IPS DF 6.9 (cell line): ENCODE measurements at places on chromosomes 4 and X.

GRCh38 chrX:56069299-56069931 lies 162.7 kb upstream of the KLF8 start:
- H3K27ac ChIP-seq: no peak overlapping the region
- no peaks in the 10 kb centered on the region for H3K27me3 ChIP-seq
- H3K4me1 ChIP-seq: no peaks in the 10 kb centered on the region
- DNase-seq: no peak
- no peak overlapping the region for H3K4me3 ChIP-seq

DNA sequence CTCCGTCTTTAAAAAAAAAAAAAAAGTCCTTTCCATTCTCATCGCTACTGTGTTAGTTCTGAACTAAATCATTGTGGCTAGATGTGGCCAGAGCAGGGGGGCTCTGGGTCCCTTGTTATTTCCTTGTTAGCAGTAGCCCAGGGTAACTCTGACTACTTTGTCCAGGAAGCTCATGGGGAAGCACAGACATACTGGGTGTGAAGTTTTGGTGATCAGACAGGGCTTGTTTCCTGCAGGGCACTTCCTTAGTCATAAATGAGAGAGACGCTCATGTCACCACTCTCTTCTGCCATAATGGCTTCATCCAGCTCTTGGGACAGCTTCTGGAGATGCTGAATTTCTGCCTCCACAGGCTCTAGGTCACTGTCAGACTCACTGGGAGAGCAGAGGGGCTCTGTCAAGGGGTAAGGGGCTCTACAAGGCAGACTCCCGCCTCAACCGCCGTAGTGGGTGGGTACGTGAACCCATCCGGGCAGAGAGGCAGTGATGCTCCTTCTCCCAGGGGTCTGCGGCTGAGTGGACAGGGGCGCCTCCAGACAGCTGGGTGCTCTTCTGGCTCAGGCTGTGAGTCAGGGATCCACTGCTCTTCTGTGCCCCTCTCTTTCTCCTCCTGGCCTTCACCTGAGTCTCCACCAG lies 12.9 kb downstream of the STIM2 start:
- H3K36me3 ChIP-seq: no peaks in the 10 kb centered on the region
- H3K27ac ChIP-seq: no peak overlapping the region
- no peaks in the 10 kb centered on the region for H3K27me3 ChIP-seq
- no peak overlapping the region for H3K4me3 ChIP-seq
- H3K4me1 ChIP-seq: no peaks in the 10 kb centered on the region

GRCh38 chr4:42397635-42398170 lies 415 bp downstream of the SHISA3 start:
- peak overlapping the region; percentile 34; the same call in 1 of the 2 replicates for H3K4me3 ChIP-seq
- DNase-seq: no peak
- H3K36me3 ChIP-seq: no peaks in the 10 kb centered on the region
- peaks cover 34% of the 10 kb centered on the region for H3K27me3 ChIP-seq
- H3K27ac ChIP-seq: no peak overlapping the region
- H3K4me1 ChIP-seq: peaks cover 2% of the 10 kb centered on the region; the same call in 1 of the 2 replicates

- no peaks in the 10 kb centered on the region for H3K36me3 ChIP-seq
- no peak overlapping the region for H3K27ac ChIP-seq
- no peaks in the 10 kb centered on the region for H3K4me1 ChIP-seq
- DNase-seq: no peak
Measured at GRCh38 chrX:120677004-120677652, 47.3 kb upstream of the C1GALT1C1 start.

- no peaks in the 10 kb centered on the region for H3K36me3 ChIP-seq
- H3K4me1 ChIP-seq: no peaks in the 10 kb centered on the region
- H3K4me3 ChIP-seq: no peak overlapping the region
- H3K27ac ChIP-seq: no peak overlapping the region
Measured at GRCh38 chrX:18877469-18877868, 106.4 kb downstream of the PHKA2 start.

DNA sequence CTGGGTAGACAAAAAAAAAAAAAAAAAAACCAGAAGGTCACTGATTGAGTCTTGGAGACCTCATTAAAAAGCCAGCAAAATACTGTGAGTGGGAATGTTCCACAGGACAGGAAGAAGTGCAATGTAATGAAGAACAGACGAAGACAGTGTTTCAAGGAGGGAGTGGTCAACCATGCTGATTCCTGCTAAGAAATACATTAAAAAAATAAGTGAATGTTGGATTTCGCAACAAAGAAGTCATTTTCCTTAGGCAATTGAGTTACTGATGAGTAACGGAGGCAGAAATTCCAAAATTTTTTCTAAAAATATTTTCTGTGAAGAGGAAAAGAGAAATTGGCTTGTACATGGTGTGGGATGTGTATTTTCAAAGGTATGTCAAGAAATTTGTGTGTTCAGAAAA lies 94.3 kb upstream of the FAM47B start:
- no peaks in the 10 kb centered on the region for H3K4me1 ChIP-seq
- DNase-seq: no peak

GRCh38 chrX:71579136-71579989 lies 1.1 kb downstream of the GCNA start:
- no peak overlapping the region for H3K4me3 ChIP-seq
- no peaks in the 10 kb centered on the region for H3K27me3 ChIP-seq
- no peak overlapping the region for H3K27ac ChIP-seq
- no peaks in the 10 kb centered on the region for H3K36me3 ChIP-seq

- no peaks in the 10 kb centered on the region for H3K4me1 ChIP-seq
- H3K27me3 ChIP-seq: no peaks in the 10 kb centered on the region
- H3K4me3 ChIP-seq: no peak overlapping the region
- H3K27ac ChIP-seq: no peak overlapping the region
Measured at GRCh38 chr4:108486046-108486445, 134.3 kb upstream of the RPL34 start.

- H3K27me3 ChIP-seq: no peaks in the 10 kb centered on the region
- no peaks in the 10 kb centered on the region; the same call in 1 of the 2 replicates for H3K36me3 ChIP-seq
- H3K27ac ChIP-seq: no peak overlapping the region
- H3K4me3 ChIP-seq: no peak overlapping the region
- H3K4me1 ChIP-seq: no peaks in the 10 kb centered on the region
Measured at GRCh38 chr4:86818211-86818610, 31.0 kb downstream of the SLC10A6 start.

DNA sequence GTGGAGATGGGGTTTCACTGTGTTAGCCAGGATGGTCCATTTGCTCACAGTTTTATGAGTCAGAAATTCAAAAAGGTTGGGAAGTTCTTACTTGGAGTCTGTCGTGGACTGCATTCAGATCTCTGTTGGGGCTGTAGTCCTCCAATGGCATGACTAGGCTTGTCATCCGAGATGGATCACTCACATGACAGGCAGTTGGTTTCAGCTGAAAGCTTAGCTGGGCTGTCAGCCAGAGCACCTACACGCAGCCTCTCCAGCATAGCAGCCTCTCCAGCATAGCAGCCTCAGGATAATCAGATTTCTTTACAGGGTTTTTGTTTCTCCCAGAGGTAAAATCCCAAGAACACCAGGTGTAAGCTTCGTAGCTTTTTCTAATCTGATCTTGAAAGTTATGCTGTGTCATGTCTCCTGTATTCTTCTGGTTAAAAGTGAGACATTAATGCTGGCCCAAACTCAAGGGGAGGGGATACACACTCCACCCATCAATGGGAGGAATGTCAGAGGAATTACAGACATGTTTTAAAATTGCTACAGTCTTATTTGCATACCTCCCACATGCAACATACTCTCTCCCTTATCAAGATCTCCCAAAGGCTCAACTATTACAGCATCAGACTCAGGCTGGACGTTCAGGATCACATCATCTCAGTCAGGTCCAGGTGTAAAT lies 31.6 kb upstream of the SOD3 start:
- no peaks in the 10 kb centered on the region for H3K4me1 ChIP-seq
- no peak for DNase-seq
- no peak overlapping the region for H3K4me3 ChIP-seq
- no peak overlapping the region for H3K27ac ChIP-seq
- H3K27me3 ChIP-seq: no peaks in the 10 kb centered on the region
- H3K36me3 ChIP-seq: no peaks in the 10 kb centered on the region

DNA sequence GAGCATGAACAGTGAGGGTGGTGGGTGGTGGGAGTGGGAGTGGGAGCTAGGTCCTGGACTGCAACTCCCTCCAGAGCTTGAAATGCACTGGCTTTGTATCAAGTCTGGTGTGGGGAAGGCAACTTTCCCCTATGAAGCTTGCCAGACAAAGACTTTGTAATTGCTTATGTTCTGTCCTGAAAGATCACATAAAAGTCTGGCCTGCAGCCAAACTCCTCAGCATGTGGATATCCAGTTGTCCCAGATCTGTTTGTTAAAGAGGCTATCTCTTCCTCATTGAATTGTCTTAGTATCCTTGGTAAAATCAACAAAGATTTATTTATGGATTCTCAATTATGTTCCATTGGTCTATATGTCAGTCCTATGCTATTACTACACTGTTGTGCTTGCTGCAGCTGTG lies 607.9 kb downstream of the GLUD2 start:
- no peaks in the 10 kb centered on the region for H3K36me3 ChIP-seq
- no peaks in the 10 kb centered on the region for H3K27me3 ChIP-seq
- DNase-seq: no peak
- no peak overlapping the region for H3K4me3 ChIP-seq
- no peak overlapping the region for H3K27ac ChIP-seq

DNA sequence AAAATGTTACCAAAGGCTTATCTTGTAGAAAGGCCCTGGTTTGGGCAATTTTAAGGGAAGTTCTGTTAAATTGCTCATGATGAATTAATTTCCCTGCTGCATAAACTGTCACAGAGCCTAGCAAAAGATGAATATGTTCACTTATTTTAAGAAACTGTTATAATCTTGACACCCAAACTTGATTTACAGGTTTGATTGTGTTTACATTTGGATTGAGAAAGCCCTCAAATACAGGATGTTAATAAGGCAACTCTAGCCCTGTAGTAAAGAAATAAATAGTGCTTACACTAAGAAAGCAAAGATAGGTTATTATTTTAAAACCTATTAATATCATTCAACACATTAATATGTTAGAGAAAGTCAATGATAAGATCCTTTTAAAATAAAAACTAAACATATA lies 18.3 kb downstream of the GYG2 start:
- H3K27me3 ChIP-seq: no peaks in the 10 kb centered on the region
- DNase-seq: no peak
- no peak overlapping the region for H3K4me3 ChIP-seq

GRCh38 chr4:159175989-159176375 lies 73.1 kb downstream of the RAPGEF2 start:
- peaks cover 6% of the 10 kb centered on the region; the same call in 1 of the 2 replicates for H3K4me1 ChIP-seq
- H3K27ac ChIP-seq: peak overlapping the region; percentile 59
- no peak for DNase-seq
- no peaks in the 10 kb centered on the region for H3K36me3 ChIP-seq
- no peak overlapping the region for H3K4me3 ChIP-seq

- no peaks in the 10 kb centered on the region for H3K27me3 ChIP-seq
- no peak overlapping the region for H3K4me3 ChIP-seq
- H3K4me1 ChIP-seq: 0 out of 2 replicates have a peak, but pooled peaks cover 1% of the 10 kb centered on the region
- H3K36me3 ChIP-seq: no peaks in the 10 kb centered on the region
Measured at GRCh38 chrX:72326605-72327300, 21.0 kb upstream of the CITED1 start.

DNA sequence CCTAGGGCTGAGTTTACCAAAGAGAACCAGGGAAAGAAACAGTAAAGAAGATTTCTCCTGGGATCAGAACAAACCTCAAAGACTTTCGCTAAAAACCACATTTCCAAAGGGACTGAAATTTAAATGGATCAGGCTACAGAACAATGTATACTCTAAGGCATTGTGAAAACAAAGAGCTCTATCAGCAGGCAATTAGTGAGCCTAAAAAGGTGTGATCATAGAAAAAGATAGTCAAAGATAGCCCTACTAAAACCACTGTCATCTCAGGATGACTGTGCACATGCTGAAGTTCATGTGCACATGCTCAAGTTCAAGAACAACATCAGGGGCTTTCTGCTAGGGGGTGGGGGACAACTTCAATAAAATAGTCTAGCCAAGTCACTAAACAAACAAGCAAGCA lies 12.9 kb upstream of the SMIM10L2A start:
- no peak overlapping the region for H3K4me3 ChIP-seq
- DNase-seq: no peak
- no peaks in the 10 kb centered on the region for H3K27me3 ChIP-seq
- no peak overlapping the region for H3K27ac ChIP-seq

DNA sequence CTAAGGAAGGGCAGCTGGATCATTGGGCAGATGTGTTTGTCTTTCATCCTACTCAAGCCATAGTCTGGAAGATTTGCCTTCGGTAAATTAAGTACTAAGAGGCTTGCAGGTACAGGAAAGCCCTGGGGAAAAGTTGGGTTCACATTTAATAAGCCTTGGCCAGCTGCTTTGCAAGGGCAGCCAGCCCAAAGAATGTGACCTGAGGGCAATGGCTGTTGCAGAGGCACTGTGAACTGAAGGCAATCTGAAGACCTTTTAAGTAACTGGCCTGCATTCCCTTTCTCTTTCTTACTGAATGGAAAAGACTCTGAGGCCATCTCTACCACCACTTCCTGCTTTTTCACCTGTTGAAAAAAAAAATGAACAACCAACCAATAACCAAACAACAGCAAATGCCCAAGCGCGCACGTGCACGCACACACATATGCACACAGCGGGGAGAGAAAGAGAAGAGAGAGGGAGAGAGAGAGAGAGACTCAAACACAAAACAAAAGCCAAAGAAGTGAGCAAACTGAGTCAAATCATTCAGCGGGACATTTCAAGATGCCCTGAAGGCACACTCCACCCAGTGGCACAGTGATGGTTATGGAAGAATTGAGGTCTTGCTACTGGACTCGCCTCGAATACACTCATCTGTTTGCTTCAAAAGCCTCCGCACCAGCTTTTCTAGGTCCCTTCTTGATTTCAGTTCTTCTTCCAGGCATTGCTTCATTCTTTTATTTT lies 19.6 kb downstream of the CD40LG start:
- H3K4me1 ChIP-seq: no peaks in the 10 kb centered on the region
- no peak for DNase-seq
- H3K27ac ChIP-seq: no peak overlapping the region
- H3K27me3 ChIP-seq: no peaks in the 10 kb centered on the region
- no peak overlapping the region for H3K4me3 ChIP-seq

- H3K36me3 ChIP-seq: no peaks in the 10 kb centered on the region
- H3K27me3 ChIP-seq: no peaks in the 10 kb centered on the region
- no peaks in the 10 kb centered on the region; the same call in 1 of the 2 replicates for H3K4me1 ChIP-seq
Measured at GRCh38 chr4:26821031-26821430, 39.6 kb upstream of the STIM2 start.

DNA sequence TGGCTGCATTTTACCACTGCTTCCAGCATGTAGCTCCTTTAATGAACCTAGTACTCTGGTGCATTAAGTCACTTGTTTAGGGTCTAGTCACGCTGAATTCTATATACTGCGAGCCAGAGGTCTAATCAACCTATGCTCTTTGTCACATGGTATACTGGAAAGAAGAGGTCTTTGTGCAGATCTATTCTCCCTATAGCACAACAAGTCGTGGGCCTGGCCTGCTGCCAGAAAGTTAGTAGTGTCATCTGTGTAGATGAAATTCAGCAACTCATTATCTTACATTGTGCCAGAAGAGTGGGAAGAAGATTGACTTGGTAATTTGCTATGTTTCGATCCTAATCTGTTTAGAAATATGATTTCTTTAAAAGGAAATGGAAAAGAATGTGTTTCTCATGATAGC lies 80.8 kb downstream of the AWAT2 start:
- no peaks in the 10 kb centered on the region for H3K36me3 ChIP-seq
- no peaks in the 10 kb centered on the region for H3K27me3 ChIP-seq
- DNase-seq: no peak
- no peak overlapping the region for H3K27ac ChIP-seq
- no peaks in the 10 kb centered on the region for H3K4me1 ChIP-seq
- H3K4me3 ChIP-seq: no peak overlapping the region
